CD4-positive, CD25-positive, alpha-beta regulatory T cell (primary cell): ENCODE measurements at places on chromosomes 5 and 9. TPM values are rescaled to one million over a fixed set of nuclear protein-coding genes. Genes with fewer than 3 reads are reported as not detected.
A peak's percentile ranks its signal among the peaks of the same experiment; 100 is the strongest.

GRCh38 chr5:71771191-71771590 is 52.1 kb downstream of the CARTPT start:
- no peak for DNase-seq

DNA sequence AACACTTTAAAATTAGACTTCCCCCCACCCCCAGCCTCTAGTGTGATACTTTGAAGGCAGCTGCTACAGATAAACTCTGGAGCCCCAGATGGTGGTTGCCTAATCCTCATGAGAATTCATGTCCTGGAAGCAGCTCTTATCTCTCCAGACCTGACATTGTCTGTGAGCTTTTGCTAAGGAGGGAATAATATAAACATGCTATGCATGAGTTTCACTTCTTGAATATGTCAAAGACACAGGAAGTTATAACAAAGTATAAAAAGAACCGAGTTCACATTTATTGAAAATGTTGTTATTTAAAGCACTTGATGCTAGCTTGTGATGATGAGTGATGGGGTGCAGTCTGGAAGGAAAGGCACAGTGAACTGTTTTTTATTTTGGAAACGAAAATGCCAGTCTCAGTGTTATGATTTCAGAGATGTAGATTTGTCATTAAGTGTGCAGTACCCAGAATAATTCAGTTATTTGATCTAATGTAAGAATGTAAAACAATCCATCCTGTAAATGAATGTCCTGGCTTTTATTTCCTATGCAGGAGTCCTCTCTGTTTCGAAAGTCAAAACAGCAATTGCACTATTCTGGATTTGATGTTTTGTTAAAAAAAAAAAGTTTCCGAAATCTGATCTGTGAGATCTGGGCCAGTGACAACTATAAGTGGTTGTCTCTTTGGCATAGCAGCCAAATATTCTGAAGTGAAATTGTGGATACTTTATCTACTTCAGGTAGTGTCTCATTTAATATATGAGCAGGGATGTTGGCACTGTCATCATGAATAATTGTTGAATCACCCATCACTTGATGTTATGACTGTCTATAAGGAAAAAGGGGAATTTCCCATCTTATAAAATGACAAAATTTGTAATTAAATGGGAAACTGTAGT is 77.0 kb downstream of the ZCCHC7 start:
- peak; percentile 23 for DNase-seq

GRCh38 chr5:138029944-138030343 is 2.9 kb downstream of the FAM13B start:
- no peak for DNase-seq

DNA sequence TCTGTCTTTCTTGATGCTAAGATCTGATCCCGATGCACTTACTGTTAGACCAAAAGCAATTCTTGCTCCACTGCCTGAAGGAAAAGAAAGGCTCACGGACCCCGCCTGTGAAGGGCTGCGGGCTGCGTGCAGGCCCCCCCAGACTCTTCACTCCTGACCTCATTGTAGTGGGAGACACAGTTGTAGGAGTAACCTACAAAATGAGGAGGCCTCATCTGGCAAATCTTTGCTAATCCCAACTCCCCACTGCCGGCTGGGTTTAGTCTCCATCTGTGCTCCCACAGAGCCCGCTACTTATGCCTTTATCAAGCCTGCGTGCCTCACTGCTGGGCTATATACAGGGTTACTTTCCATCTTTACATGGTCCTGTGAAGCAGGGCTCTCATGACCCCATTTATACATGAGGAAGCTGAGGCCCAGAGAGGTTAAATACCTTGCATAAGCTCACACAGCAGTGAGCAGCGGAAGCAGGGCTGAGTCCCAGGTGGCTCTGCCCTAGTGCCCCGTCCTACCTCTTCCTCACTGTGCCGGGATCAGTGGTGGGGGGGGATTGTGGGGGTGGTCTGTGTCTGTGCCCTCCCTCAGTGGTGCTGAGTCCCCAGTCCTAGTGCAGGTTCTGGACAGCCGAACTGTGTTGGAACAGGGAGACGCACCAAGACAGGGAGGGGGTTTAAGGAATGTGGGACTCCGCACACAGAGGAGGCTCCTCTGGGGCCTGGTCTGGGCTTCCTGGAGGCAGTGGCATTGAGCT is 43.9 kb upstream of the RNF130 start:
- no peak for DNase-seq

DNA sequence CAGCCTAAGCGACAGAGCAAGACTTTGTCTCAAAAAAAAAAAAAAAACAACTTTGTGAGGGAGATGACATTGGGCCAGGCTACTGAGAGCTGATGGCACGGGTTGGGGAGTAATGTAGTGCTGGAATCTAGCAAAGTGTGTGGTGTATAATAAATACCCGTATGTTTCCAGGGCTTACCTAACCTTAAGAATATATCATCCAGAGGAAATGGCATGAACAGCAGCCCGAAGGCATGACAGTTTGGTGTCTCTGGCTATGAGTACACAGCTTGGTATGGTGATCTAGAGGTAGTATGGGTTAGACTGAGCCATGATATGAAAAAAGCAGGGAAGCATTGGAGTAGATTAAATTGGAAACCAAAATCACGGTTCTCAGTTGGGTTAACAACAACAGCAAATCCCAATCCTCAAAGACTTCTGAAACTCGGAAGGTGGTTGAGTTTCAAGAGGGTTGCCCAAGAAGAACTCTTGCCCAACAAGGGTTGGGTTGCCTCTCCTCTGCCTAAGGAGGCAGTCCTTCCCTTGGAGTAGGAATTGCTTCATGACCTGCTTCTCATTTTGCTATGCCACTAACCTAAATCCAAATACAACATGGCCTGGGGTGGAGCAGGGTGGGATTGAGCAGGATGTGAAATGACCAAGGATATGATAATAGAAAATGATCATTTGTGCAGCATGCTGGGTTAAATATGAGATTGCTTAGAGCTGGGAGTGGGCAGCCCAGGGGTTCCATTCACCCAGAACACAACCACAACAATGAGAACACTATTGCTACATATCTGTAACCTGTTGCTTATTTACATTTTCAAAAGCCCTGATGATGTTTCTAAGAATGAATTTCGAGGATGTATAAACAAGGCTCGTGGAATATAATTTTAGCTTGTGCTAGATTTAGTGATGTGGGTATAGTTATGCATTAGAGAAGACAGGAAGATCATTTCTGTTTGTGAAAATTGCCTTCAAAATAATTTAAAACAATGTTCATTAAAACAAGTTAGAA is 64.6 kb upstream of the ZFR start:
- DNase-seq = no peak

GRCh38 chr9:124419832-124420489 is 4.7 kb upstream of the PSMB7 start:
- no peak for DNase-seq

DNA sequence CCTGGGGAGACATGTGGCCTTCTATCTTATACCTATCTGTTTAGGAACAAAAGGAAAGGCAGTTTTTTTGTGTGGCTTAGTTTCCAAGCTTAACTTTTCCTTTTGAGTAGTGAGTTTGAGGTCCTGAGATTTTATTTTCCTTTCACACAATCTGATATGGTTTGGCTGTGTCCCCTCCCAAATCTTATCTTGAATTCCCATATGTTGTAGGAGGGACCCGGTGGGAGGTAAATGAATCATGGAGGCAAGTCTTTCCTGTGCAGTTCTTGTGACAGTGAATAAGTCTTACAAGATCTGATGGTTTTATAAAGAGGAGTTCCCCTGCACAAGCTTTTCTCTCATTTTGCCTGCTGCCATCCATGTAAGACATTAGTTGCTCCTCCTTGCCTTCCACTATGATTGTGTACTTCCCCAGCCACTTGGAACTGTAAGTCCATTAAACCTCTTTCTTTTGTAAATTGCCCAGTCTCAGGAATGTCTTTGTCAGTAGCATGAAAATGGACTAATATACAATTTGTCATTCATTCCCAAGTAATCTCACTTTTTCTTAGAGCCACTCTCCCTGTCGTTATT is 4.7 kb upstream of the CLTB start:
- DNase-seq = no peak

- DNase-seq = no peak
Measured at GRCh38 chr5:123976379-123977033, 464.5 kb downstream of the CSNK1G3 start.

GRCh38 chr9:109704546-109704945 is 75.5 kb upstream of the PALM2AKAP2 start:
- no peak for DNase-seq

GRCh38 chr5:149860801-149861322 is 83.7 kb downstream of the PDE6A start:
- no peak for DNase-seq

The ABO gene
- 0.62 TPM for total RNA-seq

The PCDHB16 gene
- not detected for total RNA-seq

The HSPB3 gene
- total RNA-seq = not detected

The CFAP157 gene
- not detected for total RNA-seq

The KLF4 gene
- total RNA-seq = 4.0 TPM

The SLC34A3 gene
- not detected for total RNA-seq

The TERT gene
- 0.22 TPM for total RNA-seq

The TMOD1 gene
- 3.7 TPM for total RNA-seq
